ENCODE measurements at places on chromosomes 1 and 21. TPM values are rescaled to one million over a fixed set of nuclear protein-coding genes. Genes with fewer than 3 reads are reported as not detected.

ANXA9 gene
- not detected for total RNA-seq

VASH2 gene
- 0.30 TPM for total RNA-seq

TCEA3 gene
- 0.91 TPM for total RNA-seq

MNDA gene
- not detected for total RNA-seq

JAM2 gene
- total RNA-seq = 0.15 TPM

CYP4Z1 gene
- not detected for total RNA-seq

SARS1 gene
- total RNA-seq = 344 TPM

CDC42SE1 gene
- 76.9 TPM for total RNA-seq
